ENCODE measurements at places on chromosomes 5 and 9.

- no peak for DNase-seq
These were observed 203.0 kb downstream of the ATPSCKMT start for GRCh38 chr5:10046676-10047075.

DNA sequence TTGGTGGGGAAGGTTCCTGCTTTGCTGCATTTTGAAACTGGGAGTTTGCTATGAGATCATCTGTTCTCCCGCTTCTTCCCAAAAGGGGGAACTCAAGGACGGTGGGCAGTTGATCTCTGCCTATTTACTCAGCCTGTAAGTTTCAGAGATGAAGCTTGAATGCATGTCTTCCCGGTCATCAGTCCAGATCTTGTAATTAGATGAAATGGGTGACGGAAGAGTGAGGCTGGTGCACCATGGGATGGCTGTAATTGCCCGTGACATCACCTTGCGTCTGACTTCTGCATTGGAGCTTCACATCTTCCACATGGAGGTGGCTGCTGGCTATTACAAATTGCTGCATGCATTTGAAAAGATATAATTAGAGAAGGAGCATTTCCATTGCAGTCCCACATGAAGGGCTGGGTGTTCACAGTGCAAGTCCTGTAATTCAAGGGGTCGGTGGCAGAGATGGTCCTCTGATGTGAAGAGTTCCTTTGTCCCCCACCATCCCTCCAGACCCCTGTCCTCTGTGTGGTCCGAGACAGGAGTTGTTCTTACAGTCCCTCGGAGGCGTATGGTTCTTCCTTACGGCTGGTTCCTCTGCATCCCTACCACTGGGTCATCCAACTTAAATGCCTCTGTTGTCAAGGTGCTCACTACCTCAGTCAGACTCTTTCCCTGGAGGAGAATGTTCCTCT, 72.9 kb downstream of the ZNF618 start:
- no peak for DNase-seq

DNA sequence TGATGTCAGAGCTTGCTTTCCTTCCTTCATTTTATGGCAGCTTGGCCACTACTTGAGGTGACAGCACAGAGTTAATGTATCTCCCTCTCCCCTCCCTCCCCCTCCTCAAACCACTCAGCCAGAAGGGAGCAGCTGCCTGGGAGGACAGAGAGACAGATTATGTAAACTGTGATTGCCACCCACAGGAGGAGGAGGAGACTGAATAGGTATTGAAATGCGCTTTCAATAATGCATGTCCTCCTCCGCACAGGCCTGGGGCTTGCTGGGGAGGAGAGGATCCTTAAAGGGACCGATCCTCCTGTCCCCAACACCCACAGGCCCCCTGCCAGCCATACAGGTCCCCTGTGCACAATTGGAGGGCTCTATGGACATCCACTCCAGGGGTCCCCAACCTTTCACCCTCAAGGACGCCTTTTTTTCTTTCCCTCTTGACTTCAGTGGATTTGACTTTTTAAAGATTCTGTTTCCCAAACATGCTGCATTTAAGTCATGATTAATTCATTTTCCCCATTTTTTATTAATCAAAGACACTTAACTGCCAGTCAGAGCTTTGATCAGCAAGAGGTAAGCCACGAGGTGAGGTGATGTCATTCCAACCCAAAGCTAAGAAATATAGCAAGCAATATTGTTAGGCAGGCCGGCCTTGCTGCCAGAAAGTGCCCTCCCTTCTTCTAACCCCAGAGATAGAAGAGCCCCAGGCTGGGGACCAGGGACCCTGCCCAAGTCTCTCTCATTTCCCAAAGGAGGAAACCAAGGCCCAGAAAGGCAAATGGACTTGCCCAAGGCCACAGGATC, 47.5 kb upstream of the CPLX2 start:
- DNase-seq, result no peak

GRCh38 chr5:41404757-41405156, 105.6 kb downstream of the PLCXD3 start:
- DNase-seq, result no peak

GRCh38 chr9:79403495-79403894, 168.3 kb upstream of the TLE4 start:
- DNase-seq, result no peak

GRCh38 chr5:132476876-132477781, 13.4 kb downstream of the IRF1 start:
- DNase-seq, result no peak

- DNase-seq, result no peak
These were observed 126.7 kb upstream of the SLCO6A1 start for GRCh38 chr5:102625468-102625867.

DNA sequence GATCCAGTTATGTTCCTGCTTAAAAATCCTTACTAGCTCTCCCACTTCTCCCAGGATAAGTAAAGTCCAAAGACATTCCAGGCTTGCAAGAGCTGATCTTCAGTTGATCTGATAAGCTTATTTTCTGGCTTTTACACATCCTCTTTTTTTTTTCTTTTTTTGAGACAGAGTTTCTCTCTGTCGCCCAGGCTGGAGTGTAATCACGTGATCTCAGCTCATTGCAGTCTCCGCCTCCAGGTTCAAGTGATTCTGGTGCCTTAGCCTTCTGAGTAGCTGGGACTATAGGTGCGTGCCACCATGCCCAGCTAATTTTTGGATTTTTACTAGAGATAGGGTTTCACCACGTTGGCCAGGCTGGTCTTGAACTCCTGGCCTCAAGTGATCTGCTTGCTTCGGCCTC, 37.3 kb upstream of the PTPN3 start:
- DNase-seq, result no peak

DNA sequence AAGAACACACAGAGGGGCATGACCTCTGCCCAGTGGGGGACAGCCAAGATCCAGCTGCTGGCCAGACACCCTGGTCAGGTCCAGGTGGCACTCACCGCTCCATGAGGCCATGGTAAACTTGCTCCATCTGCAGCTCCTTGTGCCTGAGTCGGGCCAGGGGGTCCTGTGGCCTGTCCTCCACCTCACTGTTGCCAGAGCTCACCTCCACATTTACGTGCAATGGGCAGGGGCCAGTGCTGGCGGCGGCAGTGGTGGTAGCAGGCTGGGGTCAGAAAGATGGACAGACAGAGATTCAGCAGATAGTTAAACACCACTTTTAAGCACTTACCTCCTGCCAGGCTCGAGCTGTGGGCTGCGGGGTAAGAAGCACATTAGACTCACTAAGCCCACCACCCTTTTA, 28.0 kb downstream of the AKNA start:
- no peak for DNase-seq

- DNase-seq, result no peak
These were observed 861 bp downstream of the ZFYVE16 start for GRCh38 chr5:80408484-80409366.

All from CD4-positive, alpha-beta T cell treated with Interleukin-15 for 4 hours (primary cell).